Stimulated activated CD8-positive, alpha-beta memory T cell treated with anti-CD3 and anti-CD28 coated beads, Interleukin-4, amount 100 ng/mL, for 24 hours (primary cell): ENCODE measurements at places on chromosomes 6 and 20.

DNA sequence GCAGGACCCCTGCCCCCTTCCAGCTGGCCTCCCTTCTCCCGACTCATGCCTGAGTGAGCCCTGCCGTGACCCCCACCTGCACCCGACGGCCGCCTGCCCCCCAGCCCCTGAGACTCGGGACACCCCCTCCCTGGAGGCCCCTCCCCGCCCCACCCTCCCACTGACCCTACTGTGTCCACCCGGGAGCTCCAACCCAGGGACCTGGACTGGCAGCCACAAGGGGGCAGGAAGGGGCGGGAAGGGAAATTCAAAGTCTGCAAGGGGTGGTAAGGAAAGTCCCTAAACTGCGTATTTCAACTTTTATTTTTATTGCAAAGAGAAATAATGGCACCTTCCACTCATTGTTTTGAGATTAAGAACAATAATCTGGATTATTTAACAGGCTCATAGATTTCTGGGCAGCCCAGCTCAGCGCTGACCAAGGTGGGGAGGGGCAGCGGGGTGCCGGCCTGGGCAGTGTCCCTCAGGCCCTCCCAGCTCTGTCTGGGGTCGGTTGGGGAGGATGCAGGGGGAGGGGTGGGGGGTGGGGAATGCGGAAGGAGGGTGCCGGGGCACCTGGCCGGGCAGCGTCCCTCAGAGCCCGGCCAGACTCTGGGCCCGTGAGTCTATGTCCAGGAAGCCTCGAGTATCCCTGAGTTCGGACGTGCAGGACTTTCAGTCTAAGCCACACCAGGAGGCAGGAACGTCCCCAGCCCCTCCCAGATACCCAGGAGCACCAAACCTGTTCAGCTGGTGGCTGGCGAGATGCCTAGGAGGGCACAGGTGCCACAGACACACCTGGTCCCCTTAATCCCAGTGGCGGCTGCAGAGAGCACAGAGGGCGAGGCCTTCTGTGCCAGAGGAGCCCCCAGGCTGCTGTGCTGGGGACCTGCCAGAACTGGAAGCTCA lies 1.3 kb upstream of the PTK6 start:
- no peak for DNase-seq

GRCh38 chr6:130473886-130474285 lies 108.1 kb downstream of the TMEM200A start:
- DNase-seq, result no peak

DNA sequence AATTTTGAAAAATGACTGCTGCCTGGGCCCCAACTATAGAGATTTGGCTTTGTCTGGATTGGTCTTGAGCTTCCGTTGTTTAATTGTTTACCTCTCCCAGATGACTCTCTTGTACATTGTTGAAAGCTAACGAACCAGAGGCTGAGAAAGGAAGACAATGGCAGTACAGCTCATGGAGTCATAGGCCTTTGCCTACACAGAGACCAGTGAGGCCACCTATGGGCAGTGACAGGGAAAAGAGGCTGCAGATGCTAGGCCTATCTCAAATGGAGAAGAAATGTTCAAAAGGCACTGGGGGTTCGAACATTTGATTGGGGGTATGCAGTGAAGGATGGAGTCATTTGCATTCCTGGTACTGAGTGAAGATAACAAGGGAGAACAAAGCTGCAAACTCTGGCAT lies 29.1 kb downstream of the OPN5 start:
- DNase-seq, result no peak

DNA sequence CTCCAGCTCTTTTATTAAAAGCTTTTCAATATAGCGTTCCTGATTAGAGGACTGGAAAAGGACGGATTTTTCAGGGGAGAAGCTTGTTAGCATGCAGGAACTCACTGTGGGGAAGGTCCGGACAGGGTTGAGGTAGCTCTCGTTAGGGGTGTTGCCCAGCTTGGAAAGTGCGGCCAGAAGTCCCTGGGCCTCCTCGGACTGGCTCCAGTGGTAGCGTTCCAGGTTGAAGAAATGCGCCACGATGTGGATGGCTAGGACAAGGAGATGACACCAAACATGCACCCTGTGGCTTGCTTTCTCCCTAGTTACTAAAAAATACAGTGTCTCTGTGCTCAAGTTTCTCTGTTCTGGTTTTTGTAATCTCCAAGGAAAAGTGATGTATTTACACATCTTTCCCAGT lies 12.5 kb downstream of the NOX3 start:
- DNase-seq, result no peak

GRCh38 chr20:34525709-34526416 lies 9.6 kb downstream of the DYNLRB1 start:
- DNase-seq, result no peak

GRCh38 chr6:15474196-15474595 lies 188.6 kb downstream of the DTNBP1 start:
- no peak for DNase-seq

DNA sequence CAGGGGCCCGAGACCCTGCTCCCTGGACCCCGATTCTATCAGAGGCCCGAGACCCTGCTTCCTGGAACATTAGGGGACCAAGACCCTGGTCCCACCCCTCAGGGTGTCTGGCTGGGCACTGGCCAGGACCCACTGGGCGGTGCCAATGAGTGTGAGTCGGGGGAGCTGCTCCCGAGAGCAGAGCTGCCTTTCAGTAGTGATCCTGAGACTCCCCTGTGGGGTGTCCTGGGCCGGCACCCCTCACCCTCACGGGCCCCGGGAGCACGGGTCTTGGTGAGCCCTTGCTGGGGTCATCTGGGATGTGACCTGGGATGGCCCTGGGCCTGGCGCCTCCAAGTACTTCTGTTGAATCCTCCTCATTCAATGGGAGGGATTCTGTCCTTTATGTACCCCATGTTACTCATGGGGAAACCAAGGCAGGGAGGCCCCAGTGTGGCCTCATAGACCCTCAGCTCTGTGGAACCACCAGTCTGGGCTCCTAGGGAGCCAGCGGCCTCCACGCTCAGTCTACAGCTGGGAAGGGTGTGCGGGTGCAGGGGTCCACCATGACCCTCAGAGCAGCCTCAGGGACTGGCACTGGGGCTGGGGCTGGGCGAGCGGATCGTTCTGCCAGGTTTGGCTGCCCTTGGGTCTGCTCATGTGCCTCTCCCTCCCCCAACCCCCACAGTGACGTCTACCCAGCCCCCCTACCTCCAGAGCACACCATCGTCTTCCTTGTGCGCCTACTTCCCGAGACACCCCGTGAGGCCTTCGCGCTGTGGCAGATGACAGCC lies 25.6 kb downstream of the COL20A1 start:
- DNase-seq, result no peak

- DNase-seq, result no peak
Measured at GRCh38 chr6:73328790-73329189, 25.3 kb downstream of the DPPA5 start.

- no peak for DNase-seq
Measured at GRCh38 chr6:111605100-111605751, 452 bp downstream of the TRAF3IP2 start.

DNA sequence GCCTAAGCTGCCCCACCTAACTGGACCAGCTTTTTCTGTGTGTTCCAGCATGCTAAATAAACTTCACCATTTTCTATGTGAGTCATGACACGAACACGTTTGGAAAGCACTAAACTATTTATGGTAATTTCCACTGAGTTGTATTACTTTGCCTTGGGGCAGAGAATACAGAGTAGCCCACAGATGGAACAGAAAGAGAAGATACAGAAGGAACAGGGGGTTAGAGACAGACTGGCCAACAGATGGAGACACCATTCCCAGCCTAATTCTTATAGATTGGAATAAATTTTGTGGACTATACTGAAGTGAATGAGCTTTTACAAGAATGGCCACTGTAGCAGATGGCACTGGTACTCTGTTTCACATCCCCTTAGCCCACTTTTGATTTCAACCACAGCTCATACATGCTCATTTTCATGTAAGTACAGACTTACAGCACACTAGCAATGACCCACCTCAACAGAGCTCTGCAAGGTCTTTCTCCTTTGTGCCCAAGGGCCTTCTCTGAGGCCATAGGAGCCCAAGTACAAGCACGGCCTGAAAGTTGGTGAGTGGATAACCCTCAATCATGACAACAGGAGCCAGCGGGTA lies 13.1 kb upstream of the NT5DC1 start:
- no peak for DNase-seq

GRCh38 chr6:154849475-154849874 lies 116.3 kb downstream of the SCAF8 start:
- DNase-seq, result no peak

GRCh38 chr6:153575528-153575927 lies 444.4 kb upstream of the RGS17 start:
- no peak for DNase-seq

DNA sequence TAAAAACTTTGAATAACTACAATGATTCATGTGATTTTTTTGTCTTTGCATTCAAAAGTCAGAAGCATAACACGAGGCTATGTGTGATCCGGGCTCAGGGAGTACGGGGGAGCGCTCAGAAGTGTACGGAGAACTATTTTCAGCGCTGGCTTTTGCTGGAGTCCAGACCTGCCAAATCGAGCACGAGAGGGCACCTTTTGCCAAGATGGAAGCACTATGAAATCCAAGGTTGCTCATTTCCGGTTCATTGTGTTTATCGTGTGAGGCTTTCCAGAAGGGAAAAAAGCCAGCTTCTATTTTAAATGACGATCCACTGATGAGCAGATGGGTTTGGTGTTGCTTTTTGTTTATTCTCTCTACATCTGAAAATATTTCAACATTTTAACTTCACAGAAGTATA lies 11.3 kb downstream of the RAMACL start:
- DNase-seq, result no peak

DNA sequence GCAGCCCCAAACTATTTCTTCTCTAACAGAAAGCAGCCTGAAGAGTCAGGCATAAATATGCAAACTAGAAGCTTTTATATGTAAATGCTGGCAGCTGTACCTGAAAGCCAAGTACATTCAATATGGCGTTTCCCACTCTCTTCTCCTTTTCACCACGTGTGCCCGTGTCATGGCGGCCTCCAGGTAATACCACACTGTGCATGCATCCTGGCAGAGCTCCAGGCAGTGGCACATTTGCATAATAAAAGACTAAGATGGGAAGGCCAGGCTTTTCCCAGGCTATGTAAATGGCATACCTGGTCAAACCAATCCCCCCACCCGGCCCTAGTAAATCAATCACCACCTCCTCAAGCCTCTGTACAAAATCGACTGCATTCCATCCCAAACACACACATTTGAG lies 120.6 kb downstream of the MMUT start:
- DNase-seq, result no peak

DNA sequence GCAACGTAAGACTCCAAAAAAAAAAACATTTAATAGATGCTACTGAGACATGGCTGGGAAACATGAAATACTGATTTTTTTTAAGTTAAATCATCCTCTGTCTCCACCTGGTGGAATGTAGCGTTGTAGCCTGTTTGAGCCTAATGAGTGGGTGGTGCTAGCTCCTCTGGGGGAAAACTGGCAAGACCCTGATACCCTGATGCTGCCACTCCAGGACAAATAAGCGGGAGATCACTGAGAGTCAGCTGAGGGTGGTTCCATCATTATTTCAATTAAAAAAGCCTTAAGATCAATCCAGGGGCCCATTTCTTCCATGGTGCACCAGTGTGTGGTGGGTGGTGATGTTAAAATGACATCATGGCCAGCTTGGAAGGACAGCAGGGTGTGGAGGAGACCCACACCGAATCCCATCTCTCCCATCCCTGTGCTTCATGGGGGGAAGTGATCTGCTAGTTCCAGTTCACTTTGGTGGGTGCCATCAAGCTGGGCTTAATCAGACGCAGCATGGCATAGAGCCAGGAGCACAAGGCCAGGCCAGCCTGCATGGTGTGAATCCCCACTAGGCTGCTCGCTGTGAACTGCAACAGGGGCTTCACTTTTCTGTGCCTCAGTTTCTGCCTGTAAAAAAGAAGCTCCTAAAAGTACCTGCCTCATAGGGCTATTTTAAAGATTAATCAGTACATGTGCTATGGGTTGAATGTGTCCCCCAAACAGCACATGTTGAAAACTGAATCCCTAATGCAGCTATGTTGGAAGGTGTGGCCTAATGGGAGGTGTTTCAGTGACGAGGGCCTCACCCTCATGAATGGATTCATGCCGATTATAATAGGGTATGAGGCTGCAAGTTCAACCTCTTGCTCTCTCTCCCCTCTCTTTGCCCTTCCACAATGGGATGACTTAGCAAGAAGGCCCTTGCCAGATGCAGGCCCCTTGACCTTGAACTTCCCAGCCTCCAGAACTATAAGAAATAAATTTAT lies 13.0 kb upstream of the MRPS10 start:
- DNase-seq, result no peak

GRCh38 chr6:6220718-6221117 lies 99.7 kb downstream of the F13A1 start:
- no peak for DNase-seq

DNA sequence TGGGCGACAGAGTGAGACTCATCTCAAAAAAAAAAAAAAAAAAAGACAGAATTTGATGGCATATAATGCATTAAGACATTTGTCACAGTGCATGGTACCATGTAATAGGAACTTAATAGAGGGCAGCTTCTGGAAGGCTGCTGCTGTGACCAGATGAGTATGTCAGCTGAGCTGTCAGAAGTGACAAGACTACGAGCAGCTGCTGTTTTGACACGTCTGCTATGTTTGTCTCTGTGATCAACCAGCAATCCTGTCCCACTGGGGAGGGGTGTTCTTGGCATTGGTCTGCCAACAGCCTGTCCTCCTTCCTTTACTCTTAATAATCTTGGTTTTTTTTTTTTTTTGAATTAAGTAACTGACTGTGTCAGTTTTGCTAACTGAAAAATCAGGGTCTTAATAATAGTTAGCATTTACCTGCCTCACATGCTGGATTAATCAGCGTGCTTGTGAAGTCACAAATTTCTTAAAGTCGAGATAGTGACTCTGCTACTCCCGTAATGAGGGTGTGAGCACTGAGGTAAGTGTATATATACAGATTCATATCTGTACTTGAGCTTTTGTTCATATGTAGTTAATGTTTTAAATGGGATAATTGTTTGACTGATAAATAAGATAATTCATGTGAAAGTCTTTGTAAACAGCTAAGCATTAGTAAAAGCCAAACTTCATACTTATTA lies 152.4 kb downstream of the BMP2 start:
- no peak for DNase-seq

DNA sequence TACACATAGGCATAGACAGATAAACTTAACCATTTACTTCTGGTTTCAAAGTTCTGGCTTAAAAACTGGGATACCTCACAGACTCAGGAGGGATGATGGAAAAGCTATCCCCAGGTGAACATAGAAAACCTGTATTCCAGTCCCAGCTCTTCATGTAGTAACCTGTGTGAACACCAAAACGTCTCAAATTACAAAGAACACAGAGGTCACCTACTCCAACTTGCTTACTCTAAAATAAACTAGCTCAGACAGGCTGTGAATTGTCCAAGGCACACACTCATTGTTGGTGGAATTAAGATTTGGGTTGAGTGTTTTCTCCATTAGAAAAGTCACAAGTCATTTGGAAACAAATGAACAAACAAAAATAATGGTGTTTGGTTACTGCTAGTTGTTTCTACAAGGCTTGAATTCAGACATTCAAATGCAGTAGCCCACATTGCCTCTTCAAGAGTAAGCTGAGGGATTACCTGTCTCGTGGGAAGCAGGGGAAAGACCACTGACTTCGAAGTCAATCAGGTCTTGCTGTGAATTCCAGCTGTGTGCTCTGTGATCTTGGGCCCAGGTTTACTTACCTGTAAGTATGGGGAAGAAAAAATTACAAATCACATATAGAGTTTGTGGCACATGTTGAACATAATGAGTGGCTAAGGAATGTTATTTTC lies 48.2 kb upstream of the LRRC1 start:
- DNase-seq, result no peak

GRCh38 chr6:75275067-75275466 lies 9.5 kb downstream of the TMEM30A start:
- DNase-seq, result no peak
